ENCODE measurements at places on chromosomes 13 and 19. TPM values are rescaled to one million over a fixed set of nuclear protein-coding genes. Genes with fewer than 3 reads are reported as not detected.

- H3K36me3 ChIP-seq, result no peaks in the 10 kb centered on the region
- H3K27ac ChIP-seq, result no peak overlapping the region
- H3K4me3 ChIP-seq, result no peak overlapping the region
- no peak for DNase-seq
- no peaks in the 10 kb centered on the region for H3K27me3 ChIP-seq
These were observed 166.1 kb downstream of the ITGBL1 start for GRCh38 chr13:101618440-101619187.

Gene GJB2
- 5.9 TPM for total RNA-seq

GRCh38 chr19:1000095-1000494 is at the start of gene GRIN3B:
Gene GRIN3B, plus strand, starts transcription at chr19:1000419. Its CDS starts 19 bp downstream, at chr19:1000438.
- peak within 1 kb of the TSS; percentile 35 for H3K4me3 ChIP-seq
- H3K4me1 ChIP-seq, result no peaks in the 10 kb centered on the region
- no peaks in the 10 kb centered on the region for H3K36me3 ChIP-seq
- DNase-seq, result peak; percentile 85

Gene RAB11B
- total RNA-seq, result 58.5 TPM

Gene LILRB2
- not detected for total RNA-seq

DNA sequence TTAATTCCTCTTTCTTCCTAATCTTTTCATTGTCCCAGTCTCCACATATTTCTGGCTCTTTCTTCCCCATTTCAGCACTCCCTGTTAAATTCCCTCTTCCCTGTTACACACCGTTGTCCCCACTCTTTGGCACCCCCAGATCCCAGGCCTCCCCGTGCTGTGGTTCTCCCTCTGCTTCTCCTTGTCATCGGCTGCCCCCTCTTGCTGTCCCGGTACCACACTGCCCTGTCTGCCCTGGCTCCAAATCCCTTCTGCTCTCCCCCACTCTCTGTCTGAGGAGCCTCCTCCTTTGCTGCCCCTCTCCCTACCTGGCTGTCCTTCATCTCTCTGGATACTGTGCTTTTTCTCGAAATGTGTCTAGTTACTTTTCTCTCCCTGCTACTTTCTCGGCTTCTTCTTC is 983 bp downstream of the ZNF415 start:
- H3K4me3 ChIP-seq, result peak overlapping the region; percentile 80
- no peaks in the 10 kb centered on the region for H3K36me3 ChIP-seq
- H3K27ac ChIP-seq, result no peak overlapping the region
- no peak for DNase-seq
- no peaks in the 10 kb centered on the region for H3K27me3 ChIP-seq

Measured in cardiac muscle cell (in vitro differentiated cells and primary cell).